NCI-H2227 treated with DMSO at 0.1 percent for 48 hours (cell line): ENCODE measurements at places on chromosomes 7 and 10.
A peak's percentile ranks its signal among the peaks of the same experiment; 100 is the strongest.

DNA sequence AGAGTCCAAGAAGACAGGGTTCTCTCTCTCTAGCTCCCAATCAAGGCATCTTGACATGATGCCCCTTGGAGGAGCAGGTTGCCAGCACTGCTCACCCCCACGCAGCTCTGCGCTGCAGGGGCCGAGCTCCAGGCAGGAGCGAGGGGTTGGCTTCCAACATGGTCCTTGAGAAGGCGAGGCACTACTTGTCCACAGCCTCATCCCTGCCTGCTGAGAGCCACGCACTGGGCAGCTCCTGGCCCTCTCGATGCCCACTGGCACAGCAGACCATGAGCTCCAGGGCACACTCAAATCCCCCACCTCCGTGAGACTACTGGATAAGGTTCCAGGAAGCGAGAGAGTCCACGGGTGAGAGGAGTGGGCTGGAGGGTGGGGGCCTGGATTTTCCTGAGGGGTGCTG is 31.1 kb downstream of the RAMP3 start:
- DNase-seq = no peak

- no peak for DNase-seq
Measured at GRCh38 chr7:2763597-2763996, 75.6 kb downstream of the AMZ1 start.

GRCh38 chr7:2242541-2243429 is 759 bp downstream of the NUDT1 start:
- peak; percentile 18 for DNase-seq

DNA sequence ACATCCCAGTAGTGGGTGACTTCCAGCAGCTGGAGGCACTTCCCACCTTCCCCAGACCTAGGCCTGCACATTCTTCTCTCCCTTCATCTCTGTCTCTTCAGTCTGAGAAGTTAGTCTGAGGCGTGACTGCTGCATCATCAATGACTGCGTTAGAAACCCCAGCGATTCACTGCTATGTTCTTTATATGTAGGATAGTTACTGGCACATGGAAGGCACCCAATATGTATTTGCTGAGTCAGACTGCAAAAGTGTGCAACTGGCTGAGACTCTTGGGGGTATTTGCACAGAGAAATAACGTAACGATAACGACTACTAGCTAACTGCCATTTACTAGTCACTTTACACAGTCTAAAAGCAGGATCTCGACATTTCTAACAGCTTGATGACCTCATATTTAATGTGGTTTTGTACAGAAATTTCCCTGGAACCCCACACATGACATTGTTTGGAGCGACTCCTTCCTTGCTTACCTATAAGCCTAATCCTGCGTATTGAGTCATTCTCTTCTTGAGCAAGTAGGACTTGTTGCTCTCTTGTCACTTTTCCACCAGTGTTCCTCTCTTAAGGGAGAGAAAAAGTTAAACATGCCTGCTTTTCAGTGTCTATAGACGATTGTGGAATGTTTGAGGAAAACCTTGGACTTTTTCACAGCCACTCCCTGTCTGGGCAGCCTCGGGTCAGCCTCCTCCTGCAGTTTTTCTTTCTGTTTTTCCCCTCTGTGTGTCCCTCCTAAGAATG is 45.5 kb downstream of the THNSL1 start:
- no peak for DNase-seq

DNA sequence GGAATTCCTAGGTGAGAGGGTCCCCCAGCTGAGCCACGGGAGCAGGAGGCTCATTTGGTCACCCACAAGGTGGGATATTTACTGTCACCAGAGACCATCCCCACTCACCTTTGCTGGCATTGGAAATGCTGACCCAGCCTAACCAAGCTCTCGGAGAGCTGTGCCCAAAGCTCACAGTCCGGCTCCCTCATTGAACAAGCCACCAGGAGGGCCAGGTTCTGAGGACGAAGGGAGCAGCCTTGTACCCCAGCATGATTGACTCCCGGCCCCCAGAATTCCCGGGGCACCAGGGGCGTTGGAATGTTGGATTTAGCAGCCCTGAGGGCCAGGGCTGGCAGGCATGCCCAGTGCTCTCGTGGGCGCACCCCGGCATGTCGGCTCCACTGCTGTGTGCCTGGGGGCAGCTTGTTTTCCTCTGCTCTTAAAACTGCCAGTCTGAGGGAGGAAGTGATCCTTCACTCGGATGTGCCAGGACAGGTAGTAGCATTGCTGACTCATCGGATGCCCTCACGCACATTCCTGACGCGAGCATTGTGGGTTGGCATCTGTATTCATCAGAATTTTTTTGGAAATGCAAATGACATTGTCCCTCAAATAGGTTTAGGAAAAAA is 23.3 kb downstream of the CLIP2 start:
- DNase-seq = no peak

GRCh38 chr10:100502926-100503494 is 16.7 kb downstream of the SEC31B start:
- no peak for DNase-seq

DNA sequence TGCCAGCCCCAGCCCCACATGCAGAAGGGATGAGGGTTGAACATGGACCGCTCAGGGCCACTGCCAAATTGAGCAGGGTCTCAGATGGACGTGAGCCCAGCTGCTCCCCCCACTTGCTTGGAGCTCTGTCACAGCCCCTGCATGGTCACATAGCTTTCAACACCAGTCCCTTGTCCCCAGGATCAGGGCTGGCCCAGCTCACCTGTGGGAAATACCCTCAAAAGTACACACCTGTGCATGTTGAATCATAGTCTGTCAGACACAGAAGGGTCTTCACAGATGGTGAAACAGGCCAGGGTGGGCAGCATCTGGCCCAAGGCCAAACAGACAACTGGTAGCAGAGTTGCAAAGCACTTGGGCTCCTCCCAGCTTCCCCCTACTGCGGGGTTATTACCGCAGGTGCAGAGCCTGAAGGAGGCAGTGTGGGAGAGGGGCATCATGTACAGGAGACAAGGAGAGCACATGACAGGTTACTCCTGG is 77.6 kb upstream of the UNC5B start:
- no peak for DNase-seq

DNA sequence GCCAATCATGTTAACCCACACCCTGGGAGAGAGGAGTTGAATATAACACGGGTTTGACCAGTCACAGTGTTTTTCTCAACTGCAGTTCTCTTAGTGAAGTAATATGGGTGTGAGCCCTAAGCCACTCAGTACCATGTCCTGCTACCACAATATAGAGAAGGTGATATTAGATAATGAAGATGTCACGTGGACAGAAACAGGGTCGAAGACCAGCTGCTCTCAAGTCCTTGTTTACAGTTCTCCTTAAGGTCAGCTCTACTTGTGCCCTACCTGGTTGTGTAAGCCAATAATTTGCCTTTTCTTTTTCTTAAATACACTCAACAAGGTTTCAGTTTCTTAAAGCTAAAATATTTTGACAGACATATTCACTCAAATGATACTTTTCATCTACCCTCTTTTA is 128.3 kb upstream of the POT1 start:
- no peak for DNase-seq

DNA sequence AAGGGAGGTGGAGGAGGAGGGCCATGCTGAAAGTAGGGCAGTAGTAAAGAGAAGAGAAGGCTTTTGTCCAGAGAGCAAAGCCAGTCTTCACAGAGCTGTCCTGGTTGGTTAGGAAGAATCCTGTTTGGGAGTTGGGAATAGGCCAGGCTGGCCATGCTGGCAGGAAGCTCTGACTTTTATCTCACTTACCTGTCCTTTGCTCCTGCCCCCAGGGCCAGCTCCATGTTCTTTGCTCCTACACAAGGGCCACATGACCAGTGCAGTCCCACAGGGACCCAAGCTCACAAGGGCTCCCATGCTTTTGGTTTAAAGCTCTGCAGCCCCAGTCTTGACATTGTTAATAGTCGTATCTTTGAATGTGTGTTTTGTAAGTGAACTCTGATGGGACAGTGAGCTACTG is 161.6 kb upstream of the KMT2E start:
- DNase-seq = no peak
